ENCODE measurements at places on chromosomes 4 and X. TPM values are rescaled to one million over a fixed set of nuclear protein-coding genes. Genes with fewer than 3 reads are reported as not detected.

GRCh38 chr4:2850966-2851798 is 7.5 kb downstream of the ADD1 start:
- no peak overlapping the region for H3K27ac ChIP-seq
- no peaks in the 10 kb centered on the region for H3K36me3 ChIP-seq
- peak; percentile 58 for DNase-seq
- no peaks in the 10 kb centered on the region for H3K27me3 ChIP-seq

DNA sequence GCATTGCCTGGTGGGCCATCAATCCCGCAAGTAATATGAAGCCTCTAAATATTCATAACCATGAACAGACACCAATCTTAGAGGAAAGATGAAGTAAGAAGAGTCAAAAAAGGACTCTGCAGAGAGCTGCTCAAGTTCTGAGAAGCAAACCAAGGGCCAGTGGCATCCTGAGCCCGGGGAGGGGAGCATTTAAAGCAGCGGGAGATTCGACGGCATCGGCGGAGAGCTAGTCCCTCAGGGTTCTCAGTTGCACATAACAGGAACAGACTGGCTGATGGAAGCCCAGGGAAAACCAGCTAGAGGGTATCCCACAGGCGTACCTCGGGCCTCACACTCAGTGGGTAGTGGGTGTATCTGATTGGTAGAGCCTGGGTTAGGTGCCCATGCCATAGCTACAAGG is 4.9 kb upstream of the PNMA6E start:
- DNase-seq, result no peak
- no peak overlapping the region for H3K4me3 ChIP-seq
- H3K27me3 ChIP-seq, result no peaks in the 10 kb centered on the region
- no peak overlapping the region for H3K27ac ChIP-seq
- no peaks in the 10 kb centered on the region for H3K36me3 ChIP-seq

DNA sequence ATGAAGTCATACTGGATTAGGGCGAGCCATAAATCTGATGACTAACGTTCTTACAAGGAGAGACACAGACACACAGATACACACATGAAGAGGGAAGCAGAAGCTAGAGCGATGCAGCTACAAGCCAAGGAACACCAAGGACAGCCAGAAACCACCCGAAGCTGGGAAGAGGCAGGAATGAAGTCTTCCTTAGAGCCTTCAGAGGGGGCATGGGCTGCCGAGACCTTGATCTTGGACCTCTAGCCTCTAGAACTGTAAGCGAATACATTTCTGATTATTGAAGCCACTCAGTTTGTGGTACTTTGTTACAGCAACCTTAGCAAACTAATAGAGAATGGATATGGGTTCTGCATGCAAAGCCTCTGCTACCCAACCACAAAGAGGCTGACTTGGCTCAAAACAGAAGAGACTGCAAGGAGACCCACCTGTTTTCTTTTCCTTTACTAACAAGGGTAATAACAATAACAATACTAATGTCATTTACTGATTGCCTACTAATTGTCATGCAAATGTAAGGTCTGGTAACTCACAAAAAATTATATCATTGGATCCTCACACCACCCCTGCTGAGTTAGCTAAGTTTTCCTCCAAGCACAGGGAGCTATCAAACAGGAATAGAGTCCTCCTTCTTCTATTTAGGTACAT is 10.1 kb upstream of the LDB2 start:
- H3K27ac ChIP-seq, result no peak overlapping the region
- H3K4me1 ChIP-seq, result no peaks in the 10 kb centered on the region
- no peaks in the 10 kb centered on the region for H3K27me3 ChIP-seq
- DNase-seq, result no peak
- no peak overlapping the region for H3K4me3 ChIP-seq
- no peaks in the 10 kb centered on the region for H3K36me3 ChIP-seq

DNA sequence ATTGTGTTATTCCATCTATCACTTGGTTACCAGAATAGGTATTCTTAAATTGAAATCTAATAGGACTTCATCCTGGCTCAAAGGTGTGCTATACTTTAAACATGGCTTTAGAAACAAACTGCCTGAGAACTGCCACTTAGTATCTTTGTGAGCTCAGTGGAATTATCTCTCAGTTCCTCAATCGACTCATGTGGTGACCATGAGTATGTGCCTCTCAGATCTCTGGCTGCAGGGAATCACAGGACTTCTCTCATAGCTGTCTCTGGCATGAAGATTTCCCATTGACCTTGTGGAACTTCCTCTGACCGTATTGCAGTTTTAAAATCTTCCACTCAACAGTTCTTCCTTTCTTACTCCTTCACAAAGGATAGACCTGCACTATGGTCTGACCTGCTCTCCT is 681.9 kb upstream of the BOD1L1 start:
- no peaks in the 10 kb centered on the region for H3K36me3 ChIP-seq
- no peaks in the 10 kb centered on the region for H3K27me3 ChIP-seq
- H3K4me1 ChIP-seq, result no peaks in the 10 kb centered on the region

Gene ALPK1
- total RNA-seq, result 32.4 TPM

Gene TMEM255A
- total RNA-seq, result 0.87 TPM

GRCh38 chr4:86362510-86362909 is 2.7 kb upstream of the MAPK10 start:
- H3K27ac ChIP-seq, result no peak overlapping the region
- H3K4me1 ChIP-seq, result peaks cover 25% of the 10 kb centered on the region
- no peak overlapping the region for H3K4me3 ChIP-seq

- no peaks in the 10 kb centered on the region for H3K27me3 ChIP-seq
- no peak overlapping the region for H3K27ac ChIP-seq
- DNase-seq, result no peak
- no peaks in the 10 kb centered on the region for H3K36me3 ChIP-seq
Measured at GRCh38 chrX:110180928-110181310, 137.0 kb downstream of the AMMECR1 start.

DNA sequence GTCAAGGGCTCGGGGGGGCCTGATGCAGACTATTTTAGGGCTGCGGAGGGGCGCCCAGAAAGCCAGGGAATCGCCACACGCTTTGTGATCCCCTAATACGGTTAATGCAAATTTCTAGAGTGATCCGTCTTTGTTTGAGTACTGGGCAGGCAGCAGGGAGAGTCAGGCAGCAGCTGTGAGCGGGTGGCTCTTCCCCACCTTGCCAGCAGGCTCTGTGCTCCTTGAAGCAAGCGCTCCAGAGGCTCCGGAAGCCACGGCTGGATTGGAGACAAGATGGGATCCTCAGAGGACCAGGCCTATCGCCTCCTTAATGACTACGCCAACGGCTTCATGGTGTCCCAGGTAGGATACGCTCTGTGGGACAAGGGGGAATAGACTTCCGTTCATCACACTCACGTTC is at the start of gene ASMT:
TSS of gene ASMT (plus strand) at position 133 of the 400 bp plus-strand sequence. CDS start at position 274, 141 bp downstream.
- no peak within 1 kb of the TSS for H3K27ac ChIP-seq
- H3K4me3 ChIP-seq, result no peak within 1 kb of the TSS
- DNase-seq, result no peak
- H3K4me1 ChIP-seq, result peaks cover 5% of the 10 kb centered on the region

GRCh38 chr4:164771088-164771487 is 17.2 kb downstream of the SMIM31 start:
- DNase-seq, result no peak
- no peak overlapping the region for H3K4me3 ChIP-seq
- no peaks in the 10 kb centered on the region for H3K27me3 ChIP-seq
- no peaks in the 10 kb centered on the region for H3K36me3 ChIP-seq

- no peak overlapping the region for H3K4me3 ChIP-seq
- no peaks in the 10 kb centered on the region for H3K4me1 ChIP-seq
- H3K36me3 ChIP-seq, result no peaks in the 10 kb centered on the region
- peaks cover 4% of the 10 kb centered on the region for H3K27me3 ChIP-seq
- DNase-seq, result no peak
Measured at GRCh38 chr4:150018257-150018656, 60.0 kb upstream of the DCLK2 start.

GRCh38 chr4:16142598-16143310 is 58.9 kb upstream of the PROM1 start:
- H3K4me1 ChIP-seq, result no peaks in the 10 kb centered on the region
- H3K36me3 ChIP-seq, result no peaks in the 10 kb centered on the region
- no peak for DNase-seq
- H3K27ac ChIP-seq, result no peak overlapping the region
- no peak overlapping the region for H3K4me3 ChIP-seq

- H3K27ac ChIP-seq, result no peak overlapping the region
- no peaks in the 10 kb centered on the region for H3K27me3 ChIP-seq
- H3K4me1 ChIP-seq, result peaks cover 12% of the 10 kb centered on the region
- H3K36me3 ChIP-seq, result no peaks in the 10 kb centered on the region
- no peak overlapping the region for H3K4me3 ChIP-seq
Measured at GRCh38 chrX:48523682-48524081, 2.1 kb downstream of the EBP start.

DNA sequence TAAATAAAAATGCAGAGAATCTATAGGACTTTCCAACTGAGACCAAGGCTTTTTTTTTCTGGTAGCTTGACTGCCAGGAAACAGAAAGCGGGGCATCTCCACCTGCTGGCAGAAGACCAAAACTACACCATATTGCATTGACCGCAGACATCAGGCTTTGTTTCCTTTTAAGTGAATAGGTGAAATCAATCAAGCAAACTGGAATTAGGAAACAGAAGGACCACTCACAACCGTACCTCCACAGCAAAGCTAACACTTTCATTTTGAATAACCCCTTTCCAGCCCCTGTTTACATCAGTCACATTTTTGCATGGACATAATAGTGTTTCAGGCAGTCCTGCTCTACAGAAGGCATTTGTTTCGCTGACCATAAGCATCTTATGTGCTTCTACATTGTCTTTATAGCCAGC is 218.2 kb downstream of the IDS start:
- no peaks in the 10 kb centered on the region for H3K27me3 ChIP-seq
- H3K36me3 ChIP-seq, result no peaks in the 10 kb centered on the region
- H3K27ac ChIP-seq, result no peak overlapping the region
- DNase-seq, result peak; percentile 85
- no peak overlapping the region for H3K4me3 ChIP-seq

Gene COL4A6
- total RNA-seq, result not detected

DNA sequence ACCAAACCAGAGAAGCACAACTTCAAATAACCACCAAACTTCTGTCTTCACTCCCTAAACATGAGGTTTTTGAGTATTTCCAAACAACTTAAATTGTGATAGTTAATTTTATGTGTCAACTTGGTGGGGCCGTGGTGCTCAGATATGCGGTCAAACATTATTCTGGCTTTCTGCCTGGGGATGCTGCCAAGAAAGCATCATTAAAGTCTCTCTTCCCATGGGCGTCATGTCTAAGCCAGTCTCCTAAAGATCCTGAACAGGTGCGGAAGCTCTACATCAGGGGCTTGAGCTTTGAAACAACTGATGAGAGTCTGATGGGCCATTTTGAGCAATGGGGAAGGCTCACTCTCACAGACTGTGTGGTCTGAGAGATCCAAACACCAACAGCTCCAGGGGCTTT is 24.1 kb upstream of the SOD3 start:
- no peaks in the 10 kb centered on the region for H3K36me3 ChIP-seq
- H3K4me1 ChIP-seq, result no peaks in the 10 kb centered on the region
- H3K27ac ChIP-seq, result no peak overlapping the region
- no peak for DNase-seq
- no peaks in the 10 kb centered on the region for H3K27me3 ChIP-seq

Gene ADAM29
- not detected for total RNA-seq

Gene FAM9C
- not detected for total RNA-seq
